ENCODE measurements at places on chromosomes 5 and 9.

- DNase-seq: no peak
Measured at GRCh38 chr5:83577036-83577636, 105.6 kb downstream of the VCAN start.

- DNase-seq: no peak
Measured at GRCh38 chr5:137491121-137491520, 8.0 kb downstream of the SPOCK1 start.

- DNase-seq: no peak
Measured at GRCh38 chr9:72924154-72924790, 28.6 kb downstream of the ALDH1A1 start.

- peak; percentile 63 for DNase-seq
Measured at GRCh38 chr5:16025681-16026080, 153.9 kb downstream of the MARCHF11 start.

- DNase-seq: peak; percentile 1
Measured at GRCh38 chr5:90645024-90645610, 86.5 kb downstream of the ADGRV1 start.

DNA sequence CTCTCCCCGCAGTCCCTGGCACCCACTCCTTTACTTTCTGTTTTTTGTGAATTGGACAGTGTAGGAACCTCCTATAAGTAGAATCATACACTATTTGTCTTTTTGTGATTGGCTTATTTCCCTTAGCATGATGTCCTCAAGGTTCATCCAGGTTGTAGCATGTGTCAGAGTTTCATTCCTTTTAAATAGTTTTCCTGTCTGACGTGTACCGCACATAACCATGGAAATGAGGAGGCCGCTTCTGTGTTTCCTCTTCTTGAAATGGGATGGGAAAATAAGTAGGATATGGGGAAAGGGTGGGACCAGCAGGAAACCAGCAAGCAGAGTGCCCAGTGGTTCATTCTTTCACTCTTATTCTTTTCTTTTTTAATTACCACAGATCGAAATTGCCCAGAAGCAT lies 72.6 kb upstream of the ENTREP1 start:
- no peak for DNase-seq

DNA sequence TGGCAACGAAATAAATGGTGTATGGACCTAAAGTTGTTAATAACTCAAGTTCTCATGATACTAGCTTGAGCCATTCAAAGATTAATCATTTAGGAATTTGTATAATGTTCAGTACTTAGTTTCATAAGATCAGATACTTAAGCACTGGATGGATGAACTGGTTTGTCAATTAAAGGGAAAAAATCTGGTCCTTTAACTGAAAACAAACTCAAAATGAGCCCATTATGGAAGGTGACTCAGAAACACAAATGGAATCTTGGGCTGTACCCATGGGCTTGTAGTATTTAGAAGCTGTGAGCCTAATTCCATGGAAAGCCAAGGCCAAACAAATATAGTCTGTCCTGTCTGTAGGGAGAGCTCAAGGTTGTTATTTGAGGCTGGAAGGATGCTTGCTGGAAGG lies 27.6 kb upstream of the ADRB2 start:
- DNase-seq: no peak

DNA sequence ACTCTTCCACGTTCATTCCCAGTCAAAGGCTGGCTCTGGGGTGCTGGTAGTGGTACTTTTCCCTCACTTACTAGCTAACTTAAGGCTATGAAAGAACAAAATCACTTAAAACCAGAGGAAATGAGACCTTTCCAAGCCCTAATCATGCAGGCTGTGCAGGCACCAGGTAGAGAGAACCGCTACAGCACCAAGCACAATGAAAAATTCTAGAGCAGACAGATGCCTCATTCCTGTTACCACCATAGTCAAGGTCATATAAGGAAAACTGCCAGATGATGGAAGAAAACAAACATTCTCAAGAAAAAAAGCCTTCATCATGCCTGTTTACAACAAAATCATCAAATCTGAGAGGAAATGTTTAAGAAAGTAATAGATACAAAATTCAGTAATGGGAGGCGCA lies 374.4 kb upstream of the PDE4D start:
- DNase-seq: no peak

- no peak for DNase-seq
Measured at GRCh38 chr5:129120158-129120581, 25.6 kb downstream of the ISOC1 start.

GRCh38 chr9:2261421-2262103 lies 246.4 kb downstream of the SMARCA2 start:
- DNase-seq: no peak
